ENCODE measurements at places on chromosomes 5 and 9. TPM values are rescaled to one million over a fixed set of nuclear protein-coding genes. Genes with fewer than 3 reads are reported as not detected.

Gene CER1
- total RNA-seq: not detected

GRCh38 chr5:6616632-6617031, 16.2 kb downstream of the NSUN2 start:
- no peaks in the 10 kb centered on the region for H3K27me3 ChIP-seq
- H3K36me3 ChIP-seq: peaks cover 43% of the 10 kb centered on the region
- peaks cover 14% of the 10 kb centered on the region for H3K4me1 ChIP-seq

GRCh38 chr5:36647046-36647445, 40.6 kb downstream of the SLC1A3 start:
- H3K27me3 ChIP-seq: peaks cover 17% of the 10 kb centered on the region
- H3K4me3 ChIP-seq: no peak overlapping the region
- H3K36me3 ChIP-seq: no peaks in the 10 kb centered on the region
- no peaks in the 10 kb centered on the region for H3K4me1 ChIP-seq

Gene FOXD4L4
- 1.8 TPM for total RNA-seq

DNA sequence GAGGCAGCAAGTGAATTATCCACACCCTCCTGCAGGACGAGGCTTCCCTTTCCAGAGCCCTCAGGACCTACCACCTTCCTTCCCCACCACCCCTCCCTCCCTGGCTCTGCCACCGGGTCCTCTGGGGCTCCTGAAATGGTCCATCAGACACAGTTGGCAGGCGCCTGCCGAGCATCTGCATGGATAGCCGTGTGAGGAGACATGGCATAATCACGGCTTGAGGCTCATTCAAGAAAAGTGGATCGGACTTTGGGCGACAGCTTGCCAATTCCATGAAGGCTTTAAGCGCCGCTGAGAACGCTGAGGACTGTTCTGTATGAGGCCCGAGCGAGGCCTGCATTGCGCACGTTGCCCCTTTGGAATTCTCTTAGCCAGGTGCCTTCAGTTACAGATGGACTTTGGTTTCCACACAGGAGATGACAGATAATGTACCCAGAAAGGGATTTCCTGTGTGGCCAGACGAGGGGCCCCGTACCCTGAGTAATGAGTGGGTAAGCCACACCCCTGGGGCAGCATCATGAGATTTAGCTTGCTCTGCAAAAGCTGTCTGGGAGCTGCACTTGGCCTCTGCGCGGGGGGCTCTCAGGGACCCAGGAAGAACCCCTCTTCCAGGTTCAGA, 179.8 kb downstream of the OLFM1 start:
- no peak overlapping the region for H3K27ac ChIP-seq
- DNase-seq: no peak
- no peak overlapping the region for H3K4me3 ChIP-seq
- peaks cover 6% of the 10 kb centered on the region for H3K36me3 ChIP-seq

GRCh38 chr9:89916001-89916597, 311.3 kb downstream of the GADD45G start:
- H3K4me1 ChIP-seq: no peaks in the 10 kb centered on the region
- H3K27me3 ChIP-seq: peaks cover 54% of the 10 kb centered on the region
- H3K27ac ChIP-seq: no peak overlapping the region
- H3K36me3 ChIP-seq: no peaks in the 10 kb centered on the region
- no peak for DNase-seq

- no peak overlapping the region for H3K4me3 ChIP-seq
- no peak for DNase-seq
- no peaks in the 10 kb centered on the region for H3K36me3 ChIP-seq
- H3K4me1 ChIP-seq: no peaks in the 10 kb centered on the region
- no peak overlapping the region for H3K27ac ChIP-seq
These were observed 82.7 kb upstream of the IL7R start for GRCh38 chr5:35773967-35774366.

DNA sequence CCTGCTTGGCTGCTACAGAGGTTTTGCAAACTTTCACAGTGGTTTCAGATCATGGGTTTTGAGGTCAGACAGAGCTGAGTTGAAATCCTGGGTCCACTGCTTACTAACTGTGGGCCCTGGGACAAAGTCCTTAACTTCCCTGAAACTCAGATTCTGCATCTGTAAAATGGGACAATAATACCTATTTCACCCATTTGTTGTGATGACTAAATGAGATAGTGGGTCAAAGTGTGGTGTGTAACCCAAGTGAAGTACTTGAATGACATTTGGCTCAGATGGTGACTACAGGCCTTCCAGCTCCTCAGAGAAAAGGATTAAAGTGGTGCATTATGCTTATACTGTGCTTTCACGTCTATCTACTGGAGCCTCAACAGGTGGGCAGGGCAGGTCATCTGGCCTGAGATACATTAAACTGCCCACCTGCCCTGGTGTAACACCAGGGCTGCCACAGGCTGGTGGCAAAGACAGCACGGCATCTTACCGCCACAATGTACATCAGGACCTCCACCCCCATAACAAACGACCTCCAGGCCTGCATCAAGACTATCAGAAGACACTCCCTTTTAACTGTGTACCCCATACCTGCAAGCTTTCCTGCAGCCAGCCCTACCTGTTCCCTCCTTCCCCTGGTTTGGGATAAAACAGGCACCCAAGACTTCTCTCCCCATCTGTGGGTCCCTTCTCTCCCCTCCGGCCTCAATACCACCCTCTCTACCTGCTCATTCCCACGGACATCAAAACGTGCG, 846 bp upstream of the TRAF1 start:
- no peak for DNase-seq
- H3K36me3 ChIP-seq: no peaks in the 10 kb centered on the region
- no peak overlapping the region for H3K27ac ChIP-seq
- peaks cover 10% of the 10 kb centered on the region for H3K4me1 ChIP-seq
- no peak overlapping the region for H3K4me3 ChIP-seq
- no peaks in the 10 kb centered on the region for H3K27me3 ChIP-seq

GRCh38 chr9:93904649-93905472, 50.3 kb downstream of the BARX1 start:
- no peak for DNase-seq
- H3K4me1 ChIP-seq: no peaks in the 10 kb centered on the region
- no peak overlapping the region for H3K27ac ChIP-seq
- peaks cover 93% of the 10 kb centered on the region for H3K27me3 ChIP-seq
- no peaks in the 10 kb centered on the region for H3K36me3 ChIP-seq
- H3K4me3 ChIP-seq: no peak overlapping the region

DNA sequence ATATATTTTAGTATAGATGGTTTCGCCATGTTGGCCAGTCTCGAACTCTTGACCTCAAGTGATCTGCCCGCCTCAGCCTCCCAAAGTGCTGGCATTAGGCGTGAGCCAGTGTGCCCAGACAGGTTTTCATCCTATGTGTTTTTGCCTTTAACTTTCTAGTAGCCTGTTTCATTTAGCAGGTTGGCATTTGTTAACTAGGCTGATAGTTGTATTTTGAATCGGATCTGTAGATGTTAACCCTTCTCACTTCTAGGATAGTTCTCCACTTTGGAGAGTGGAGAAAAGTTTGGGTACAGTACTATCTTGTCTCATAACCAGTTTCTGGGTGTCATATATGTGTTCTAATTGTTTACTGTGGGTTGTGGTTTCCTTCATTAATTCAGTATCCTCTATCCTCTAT, 7.3 kb upstream of the FGF18 start:
- H3K27ac ChIP-seq: no peak overlapping the region
- peaks cover 31% of the 10 kb centered on the region for H3K4me1 ChIP-seq
- H3K36me3 ChIP-seq: peaks cover 90% of the 10 kb centered on the region
- no peak overlapping the region for H3K4me3 ChIP-seq
- DNase-seq: no peak

Gene PCDHA1
- 0.83 TPM for total RNA-seq

DNA sequence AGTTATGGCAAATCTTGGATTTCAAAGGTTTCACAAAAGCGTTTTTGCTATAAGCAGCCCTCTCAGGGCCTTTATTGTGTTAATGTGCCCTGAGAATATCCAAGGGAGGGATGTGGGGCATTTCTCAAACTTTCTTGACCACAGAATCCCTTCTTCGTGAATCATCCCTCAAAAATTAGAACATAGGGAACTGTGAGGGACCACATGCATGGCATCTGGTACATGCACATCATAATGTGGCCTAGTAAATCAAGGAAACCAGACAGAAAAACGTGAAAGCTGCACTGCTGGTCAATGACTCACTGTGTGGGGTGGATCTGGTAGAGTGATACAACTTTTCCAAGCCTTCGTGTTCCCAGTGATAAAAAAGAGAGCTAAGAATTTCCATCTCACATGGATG, 22.4 kb downstream of the DDX31 start:
- H3K4me3 ChIP-seq: no peak overlapping the region
- H3K27me3 ChIP-seq: no peaks in the 10 kb centered on the region
- no peak overlapping the region for H3K27ac ChIP-seq
- H3K4me1 ChIP-seq: no peaks in the 10 kb centered on the region
- DNase-seq: no peak
- H3K36me3 ChIP-seq: peaks cover 23% of the 10 kb centered on the region

GRCh38 chr5:167644619-167645018, 646.8 kb upstream of the WWC1 start:
- no peaks in the 10 kb centered on the region for H3K27me3 ChIP-seq
- H3K27ac ChIP-seq: peak overlapping the region; percentile 8
- DNase-seq: no peak
- peaks cover 40% of the 10 kb centered on the region for H3K4me1 ChIP-seq

DNA sequence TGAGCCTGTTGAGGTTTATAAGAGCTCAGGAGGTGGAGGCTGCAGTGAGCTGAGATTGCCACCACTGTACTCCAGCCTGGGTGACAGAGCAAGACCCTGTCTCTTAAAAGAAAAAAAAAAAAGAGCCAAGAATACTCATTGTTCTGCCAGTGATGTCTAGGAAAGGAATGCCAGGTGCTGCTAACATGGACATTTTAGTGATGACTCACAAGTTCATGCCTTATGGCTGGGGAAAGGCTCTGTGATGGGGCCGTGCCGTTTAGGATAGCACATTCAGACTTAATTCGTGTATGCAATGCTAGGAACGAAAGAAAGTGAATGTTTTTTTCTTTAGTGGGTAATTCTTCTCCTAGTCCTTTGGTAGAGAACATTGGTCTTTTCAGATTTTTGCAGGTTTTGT, 134.2 kb downstream of the ARHGAP26 start:
- no peak overlapping the region for H3K4me3 ChIP-seq
- peaks cover 54% of the 10 kb centered on the region for H3K4me1 ChIP-seq
- H3K36me3 ChIP-seq: peaks cover 35% of the 10 kb centered on the region
- no peak overlapping the region for H3K27ac ChIP-seq
- H3K27me3 ChIP-seq: no peaks in the 10 kb centered on the region

Gene GNE
- 23.3 TPM for total RNA-seq

Gene NR6A1
- 5.9 TPM for total RNA-seq

- peaks cover 39% of the 10 kb centered on the region for H3K27me3 ChIP-seq
- DNase-seq: no peak
- H3K36me3 ChIP-seq: no peaks in the 10 kb centered on the region
- no peak overlapping the region for H3K27ac ChIP-seq
These were observed 81.4 kb downstream of the GABBR2 start for GRCh38 chr9:98627296-98627695.

- peaks cover 7% of the 10 kb centered on the region for H3K36me3 ChIP-seq
- H3K27ac ChIP-seq: no peak overlapping the region
- no peaks in the 10 kb centered on the region for H3K4me1 ChIP-seq
These were observed 74.4 kb upstream of the RUSC2 start for GRCh38 chr9:35415402-35416097.

GRCh38 chr5:114412510-114413171, 50.8 kb downstream of the KCNN2 start:
- H3K27me3 ChIP-seq: no peaks in the 10 kb centered on the region
- peaks cover 9% of the 10 kb centered on the region for H3K4me1 ChIP-seq
- H3K36me3 ChIP-seq: no peaks in the 10 kb centered on the region
- no peak for DNase-seq
- no peak overlapping the region for H3K4me3 ChIP-seq
- H3K27ac ChIP-seq: no peak overlapping the region

GRCh38 chr5:124477577-124477976, 268.9 kb downstream of the ZNF608 start:
- no peak for DNase-seq
- no peaks in the 10 kb centered on the region for H3K36me3 ChIP-seq
- no peak overlapping the region for H3K4me3 ChIP-seq
- H3K27me3 ChIP-seq: no peaks in the 10 kb centered on the region
